ENCODE measurements at places on chromosomes 16 and 17.

GRCh38 chr17:36529121-36529520, 5.5 kb downstream of the MYO19 start:
- no peak for DNase-seq

DNA sequence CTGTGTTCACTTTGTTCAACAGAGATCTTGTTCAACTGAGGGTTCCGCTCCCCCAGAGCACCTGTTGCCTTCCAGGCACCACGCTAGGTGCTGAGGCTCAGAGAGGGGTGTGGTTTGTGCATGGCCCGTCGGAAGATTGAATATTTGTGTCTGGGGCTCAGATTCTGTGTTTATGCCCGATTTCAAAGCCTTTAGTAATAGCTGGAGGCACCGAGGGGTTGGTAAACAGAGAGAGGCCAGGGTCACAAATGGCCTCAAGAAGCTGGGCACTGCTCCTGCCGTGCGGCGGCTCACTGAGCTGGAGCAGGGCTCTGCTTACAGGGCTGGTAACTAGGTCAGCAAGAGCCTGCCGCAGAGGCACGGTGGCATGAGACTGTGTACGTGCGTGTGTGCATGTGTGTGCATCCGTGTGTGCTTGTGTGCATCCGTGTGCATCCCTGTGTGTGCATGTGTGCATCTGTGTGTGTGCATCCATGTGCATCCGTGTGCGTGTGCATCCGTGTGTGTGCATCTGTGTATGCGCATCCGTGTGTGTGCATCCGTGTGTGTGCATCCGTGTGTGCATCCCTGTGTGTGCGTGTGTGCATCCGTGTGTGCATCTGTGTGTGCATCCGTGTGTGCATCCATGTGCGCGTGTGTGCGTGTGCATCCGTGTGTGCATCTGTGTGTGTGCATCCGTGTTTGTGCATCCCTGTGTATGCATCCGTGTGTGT, 5.4 kb downstream of the ITGAE start:
- DNase-seq, result no peak

DNA sequence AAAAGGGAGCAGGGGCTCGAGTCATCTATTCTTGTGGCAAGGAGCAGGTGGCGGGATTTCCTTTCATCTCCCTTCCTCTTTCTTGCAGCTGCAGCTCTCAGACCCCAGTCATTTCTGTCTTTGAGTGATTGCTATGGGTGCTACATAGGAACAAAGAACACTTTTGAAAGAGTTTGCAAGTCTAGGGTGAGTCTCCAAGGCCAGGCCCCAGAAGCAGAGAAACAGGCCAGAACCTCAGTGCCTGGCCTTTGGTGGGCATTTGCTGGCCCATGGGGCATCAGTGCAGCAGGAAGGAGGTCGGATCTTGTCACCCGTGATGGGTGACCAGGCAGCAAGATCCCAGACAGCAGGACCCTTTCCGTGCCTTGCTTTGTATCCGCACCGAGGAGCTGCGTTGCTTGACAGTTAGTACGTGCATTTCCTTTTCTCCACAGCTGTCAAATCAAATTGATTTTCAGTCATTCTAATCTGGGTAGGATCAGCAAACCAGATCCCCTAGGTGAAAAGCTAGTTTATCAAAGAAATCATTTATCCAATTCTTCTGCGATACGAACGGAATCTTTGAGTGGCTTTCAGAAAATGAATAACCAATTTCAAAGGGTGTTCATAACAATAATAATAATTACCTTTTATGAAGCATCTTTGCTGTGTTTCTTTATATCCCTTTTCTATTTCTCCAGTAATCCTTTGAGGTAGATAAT, 244.6 kb upstream of the MAF start:
- no peak for DNase-seq

- DNase-seq, result no peak
These were observed 33.6 kb downstream of the DHRS7B start for GRCh38 chr17:21160401-21160800.

DNA sequence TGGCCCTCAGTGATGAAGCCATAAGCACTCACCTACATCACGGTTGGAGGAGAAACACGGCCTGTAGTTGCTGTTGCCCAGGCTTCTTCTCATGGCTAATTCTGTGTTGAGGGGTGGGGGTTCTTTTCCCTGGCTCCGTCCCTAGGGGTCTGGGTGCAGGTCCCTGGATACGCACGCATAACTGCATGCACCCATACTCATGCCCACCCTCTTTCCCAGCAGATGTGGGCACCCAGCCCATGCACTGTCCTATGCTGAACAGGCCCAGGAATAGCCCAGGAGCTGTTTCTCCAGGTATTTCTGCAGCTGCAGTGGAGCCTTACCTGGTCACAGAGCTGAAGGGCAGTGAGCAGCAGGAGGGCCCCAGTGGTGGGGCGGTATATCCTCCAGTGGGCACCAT, 18.1 kb downstream of the ST6GALNAC1 start:
- DNase-seq, result no peak

DNA sequence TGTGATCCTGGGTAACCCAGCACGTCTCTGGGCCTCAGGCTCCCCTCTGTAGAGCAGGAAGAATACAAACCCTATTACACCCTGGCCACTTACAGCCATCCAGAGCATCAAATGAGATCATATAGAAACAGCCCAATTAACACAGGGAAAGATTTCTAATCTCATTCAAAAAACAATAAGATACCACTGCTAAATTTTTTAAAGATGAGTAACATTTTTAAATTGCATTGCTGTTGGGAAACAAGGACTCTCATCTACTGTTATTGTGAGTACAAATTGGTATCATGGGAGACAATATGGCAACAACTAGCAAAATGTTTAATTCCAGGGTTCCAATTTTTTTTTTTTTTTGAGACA, 41.1 kb downstream of the SRL start:
- no peak for DNase-seq

- no peak for DNase-seq
These were observed 1.7 kb downstream of the CTDNEP1 start for GRCh38 chr17:7249830-7250229.

DNA sequence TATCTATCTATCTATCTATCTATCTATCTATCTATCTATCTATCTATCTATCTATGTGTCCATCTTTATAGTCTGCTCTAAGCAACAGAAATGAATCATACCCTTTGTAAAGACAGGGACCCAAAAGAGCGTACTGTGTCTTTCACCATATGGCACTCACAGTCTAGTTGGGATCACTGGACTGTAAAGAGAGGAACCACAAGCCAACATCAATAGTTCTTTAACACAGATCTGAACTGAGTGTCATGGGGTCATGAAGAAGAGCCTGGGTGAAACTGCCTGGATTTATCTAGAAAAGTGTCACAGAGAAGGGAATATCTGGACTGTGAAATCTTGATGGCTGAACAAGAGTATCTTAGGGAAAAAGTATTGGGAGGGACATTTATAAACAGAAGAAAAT, 619.1 kb upstream of the SOX9 start:
- no peak for DNase-seq

- no peak for DNase-seq
These were observed 205.4 kb downstream of the ENGASE start for GRCh38 chr17:79280010-79280409.

All from stimulated activated CD8-positive, alpha-beta memory T cell treated with anti-CD3 and anti-CD28 coated beads, Interleukin-12 subunit alpha, Interleukin-12 subunit beta, amount 100 ng/mL, for 1 hour (primary cell).